ENCODE measurements at places on chromosomes 13 and 19.

- no peak for DNase-seq
Measured at GRCh38 chr13:72258340-72258981, 391.5 kb upstream of the DACH1 start.

- no peak for DNase-seq
Measured at GRCh38 chr13:64553411-64554129, 2676.6 kb downstream of the PCDH9 start.

DNA sequence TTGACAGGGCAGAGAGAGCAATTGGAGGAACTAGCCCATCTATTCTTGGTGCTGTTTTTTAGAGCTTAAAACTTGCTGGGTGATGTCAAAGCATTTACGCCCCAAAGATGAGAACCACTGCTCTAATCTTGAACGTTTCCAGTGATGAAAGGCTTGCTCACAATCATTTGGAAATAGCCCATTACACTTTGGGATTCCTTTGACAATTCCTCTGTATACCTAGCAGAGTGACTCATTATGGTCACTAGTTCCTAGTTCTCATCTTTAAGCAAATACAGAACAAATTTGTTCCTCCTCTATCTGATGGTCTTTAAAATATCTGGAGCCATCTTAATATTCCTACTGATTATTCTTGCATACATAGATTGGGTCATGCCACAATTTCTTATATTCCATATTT is 112.3 kb downstream of the GPC6 start:
- no peak for DNase-seq

DNA sequence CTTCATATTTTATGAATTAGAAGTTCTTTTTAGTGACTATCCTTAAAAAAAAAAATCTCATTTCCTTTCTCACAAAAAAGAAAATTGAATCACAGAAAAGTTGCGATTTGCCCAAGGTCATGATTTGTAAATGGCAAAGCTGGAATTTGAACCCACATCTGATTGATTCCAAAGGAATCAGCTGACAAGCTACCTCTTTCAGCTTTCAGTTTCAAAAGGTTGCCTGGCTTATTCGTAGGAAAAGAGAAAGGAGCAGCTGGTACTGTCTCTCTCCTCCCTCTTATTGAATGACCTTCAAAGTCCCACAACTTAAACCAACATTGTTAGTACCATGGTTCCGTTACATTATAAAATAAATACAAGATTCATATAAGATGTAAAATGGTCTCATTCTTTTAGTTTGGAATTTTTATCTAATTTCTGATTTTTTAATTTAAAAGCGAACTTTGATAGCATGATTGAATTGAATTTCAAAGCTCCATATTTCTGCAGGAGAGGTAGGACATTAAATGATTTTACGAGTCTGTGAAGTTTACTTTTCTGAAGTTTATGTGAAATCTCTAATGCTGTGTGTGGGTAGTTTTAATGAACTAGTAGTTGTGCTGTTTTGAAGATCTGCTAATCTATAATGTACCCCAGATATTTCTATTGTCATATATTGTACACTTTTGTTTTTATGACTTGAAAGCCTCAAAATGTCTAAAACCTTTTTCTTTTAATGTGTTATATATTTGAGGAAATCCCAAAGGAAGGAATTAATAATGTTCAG is 18.5 kb upstream of the KCTD4 start:
- DNase-seq: no peak

GRCh38 chr19:49058562-49058961 is 1.0 kb upstream of the CGB7 start:
- no peak for DNase-seq

DNA sequence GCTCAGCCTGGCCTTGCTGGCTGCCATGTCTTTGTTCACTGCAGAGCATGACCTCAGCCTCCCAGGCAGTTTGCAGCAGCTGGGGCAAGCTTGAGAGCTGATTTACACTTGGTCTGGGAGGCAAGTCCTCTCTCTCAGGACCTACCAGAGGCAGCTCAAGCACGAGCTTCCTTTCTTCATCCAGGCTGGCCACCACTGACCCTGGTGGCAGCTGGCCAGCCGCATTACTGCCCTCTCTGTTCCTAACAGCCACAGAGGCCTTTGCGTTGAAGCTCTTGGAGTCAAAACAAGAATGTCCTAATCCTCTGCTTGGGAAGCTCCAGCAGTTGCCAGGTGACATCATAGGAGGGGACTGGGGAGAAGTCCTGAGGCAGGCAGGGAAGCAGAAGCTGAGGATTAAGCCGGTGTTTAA is 85.7 kb downstream of the NUFIP1 start:
- no peak for DNase-seq

DNA sequence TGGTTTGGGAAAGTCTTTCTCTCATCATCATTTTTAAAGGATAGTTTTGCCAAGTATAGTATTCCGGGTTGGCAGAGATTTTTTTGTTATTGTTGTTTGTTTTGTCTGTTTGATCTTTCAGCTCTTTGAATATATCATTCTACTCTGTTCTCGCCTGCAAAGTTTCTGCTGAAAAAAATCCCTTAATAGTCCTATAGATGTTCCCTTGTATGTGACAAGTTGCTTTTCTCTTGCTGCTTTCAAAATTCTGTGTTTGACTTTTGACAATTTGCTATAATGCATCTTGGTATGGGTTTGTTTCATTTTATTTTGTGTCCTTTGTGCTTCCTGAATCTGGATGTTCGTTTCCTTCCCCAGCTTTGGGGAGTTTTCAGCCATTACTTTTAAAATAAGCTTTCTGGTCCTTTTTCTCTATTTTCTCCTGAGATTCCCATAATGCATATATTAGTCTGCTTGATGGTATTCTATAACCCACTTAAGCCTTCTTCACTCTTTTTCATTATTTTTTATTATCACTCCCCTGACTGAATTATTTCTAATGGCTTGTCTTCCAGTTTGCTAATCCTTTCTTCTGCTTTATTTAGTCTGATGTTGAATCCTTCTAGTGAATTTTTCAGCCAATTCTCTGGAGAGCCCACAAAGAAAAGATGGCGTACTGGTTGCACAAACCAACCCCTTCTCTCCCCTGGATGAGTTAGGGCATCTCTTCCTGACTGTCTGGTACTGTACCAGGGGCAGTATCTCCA is 14.6 kb downstream of the ZNF569 start:
- no peak for DNase-seq

Measured in hematopoietic multipotent progenitor cell (in vitro differentiated cells).